ENCODE measurements at places on chromosomes 2 and 18. TPM values are rescaled to one million over a fixed set of nuclear protein-coding genes. Genes with fewer than 3 reads are reported as not detected.

CRYGC gene
- not detected for total RNA-seq

KHK gene
- 2.1 TPM for total RNA-seq

UBR3 gene
- total RNA-seq, result 36.3 TPM

TTR gene
- total RNA-seq, result not detected

APLF gene
- 4.8 TPM for total RNA-seq

DUSP2 gene
- 0.53 TPM for total RNA-seq

Measured in pulmonary artery endothelial cell (primary cell).